ENCODE measurements at places on chromosomes 5 and 9.

DNA sequence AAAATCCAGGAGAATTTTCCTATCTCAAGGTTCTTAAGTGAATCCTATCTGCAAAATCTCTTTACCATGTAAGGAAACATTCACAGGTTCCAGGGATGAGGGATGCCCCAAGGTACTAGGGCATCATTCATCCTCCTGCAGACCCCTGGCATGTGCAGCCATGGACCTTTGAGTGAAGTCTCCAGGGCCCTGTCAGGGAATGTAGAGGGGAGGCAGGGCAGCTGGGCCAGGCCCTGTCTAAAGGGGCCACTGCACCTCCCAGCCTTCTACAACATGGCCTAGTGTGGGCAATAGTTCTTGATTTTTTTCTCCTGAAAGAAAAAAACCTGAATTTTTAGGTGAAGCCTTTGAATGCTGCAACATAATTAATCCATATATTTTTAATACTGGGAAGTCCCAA, 63.3 kb downstream of the SEMA4D start:
- DNase-seq = no peak

DNA sequence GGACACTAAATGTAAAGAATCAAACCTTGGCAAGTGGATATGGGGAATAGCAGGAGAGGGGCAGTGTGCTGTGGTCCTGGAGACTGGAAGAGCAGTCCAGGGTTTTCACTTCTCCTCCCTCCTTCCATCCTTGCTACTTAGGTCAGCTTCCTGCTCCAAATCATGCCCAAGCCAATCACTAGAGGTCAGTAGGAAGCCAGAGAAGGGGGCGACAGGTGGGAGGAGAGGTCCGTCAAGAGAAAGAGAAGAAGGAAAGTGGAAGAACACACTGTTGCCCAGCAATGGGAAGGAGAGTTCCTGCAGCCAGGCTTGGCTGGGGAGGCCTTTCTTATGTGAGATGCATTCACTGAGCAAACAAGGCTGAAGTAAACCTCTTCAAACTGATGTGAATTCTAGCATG, 289.6 kb downstream of the DTWD2 start:
- no peak for DNase-seq

DNA sequence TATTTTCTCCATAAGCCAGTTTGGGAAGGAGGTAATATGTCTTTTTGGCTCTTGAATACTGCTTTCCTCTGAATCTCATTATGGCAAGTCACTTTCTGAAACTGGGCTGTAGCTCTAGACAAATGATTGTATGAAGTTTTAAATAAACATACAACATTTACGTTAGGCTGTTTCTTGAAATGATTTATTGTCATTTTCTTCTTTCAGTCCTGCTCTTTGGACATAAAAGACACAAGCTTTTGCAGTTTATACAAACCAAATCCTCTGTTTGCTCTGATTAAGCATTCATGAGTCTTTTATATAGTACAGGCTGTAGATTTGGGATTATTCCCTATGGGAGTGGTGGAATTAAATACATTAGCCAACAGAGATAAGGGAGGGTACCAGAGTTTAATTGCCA, 139.7 kb downstream of the CEP120 start:
- no peak for DNase-seq

DNA sequence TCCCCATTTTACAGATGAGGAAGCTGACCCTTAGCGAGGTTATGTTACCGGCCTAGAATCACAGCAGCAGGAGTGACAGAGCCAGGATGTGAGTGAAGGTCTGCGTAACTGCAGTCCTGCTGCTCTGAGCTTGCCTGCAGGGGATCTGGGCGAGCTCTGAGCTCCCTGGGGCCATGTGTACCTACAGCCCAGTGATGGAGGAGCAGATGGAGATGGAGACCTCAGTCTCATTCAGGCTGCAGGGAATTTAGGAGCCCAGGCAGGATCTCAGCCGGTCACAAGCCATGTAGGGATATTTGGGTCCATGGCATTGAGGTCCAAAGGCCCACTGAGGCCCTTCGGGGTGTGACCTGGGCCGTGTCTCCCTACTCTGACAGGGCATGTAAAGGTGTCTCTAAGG, 170.6 kb downstream of the CACNA1B start:
- DNase-seq = no peak

DNA sequence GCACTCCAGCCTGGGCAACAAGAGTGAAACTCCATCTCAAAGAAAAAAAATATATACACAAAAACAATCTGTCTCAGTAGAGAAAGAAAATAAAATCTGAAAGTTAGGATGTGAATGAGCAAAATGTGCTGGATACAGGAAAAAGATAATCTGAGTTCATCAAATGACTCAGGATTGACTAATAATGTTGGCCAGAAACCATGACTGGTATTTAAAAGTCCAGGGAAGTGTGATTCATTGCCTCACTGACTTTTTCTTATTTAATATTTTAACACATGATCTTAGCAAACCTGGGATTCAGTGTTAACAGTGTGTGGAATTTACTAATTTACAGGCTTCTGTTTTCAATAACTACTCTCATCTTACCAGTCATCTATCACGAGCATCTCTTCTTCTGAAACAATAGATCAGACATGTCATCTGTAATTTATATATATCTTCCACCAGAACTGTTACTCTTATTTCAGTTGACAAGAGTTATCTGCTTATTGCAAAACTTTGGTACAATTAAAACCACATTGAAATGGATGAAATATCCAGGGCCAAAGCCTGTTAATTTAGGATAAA, 256.7 kb downstream of the CDH12 start:
- peak; percentile 62 for DNase-seq

GRCh38 chr9:77726289-77726688, 78.2 kb upstream of the GNA14 start:
- DNase-seq = no peak

- DNase-seq = peak; percentile 37
Observed at GRCh38 chr5:170269579-170269978, 28.0 kb downstream of the LCP2 start.

- DNase-seq = no peak
Observed at GRCh38 chr9:131318231-131319085, 28.9 kb downstream of the PLPP7 start.

DNA sequence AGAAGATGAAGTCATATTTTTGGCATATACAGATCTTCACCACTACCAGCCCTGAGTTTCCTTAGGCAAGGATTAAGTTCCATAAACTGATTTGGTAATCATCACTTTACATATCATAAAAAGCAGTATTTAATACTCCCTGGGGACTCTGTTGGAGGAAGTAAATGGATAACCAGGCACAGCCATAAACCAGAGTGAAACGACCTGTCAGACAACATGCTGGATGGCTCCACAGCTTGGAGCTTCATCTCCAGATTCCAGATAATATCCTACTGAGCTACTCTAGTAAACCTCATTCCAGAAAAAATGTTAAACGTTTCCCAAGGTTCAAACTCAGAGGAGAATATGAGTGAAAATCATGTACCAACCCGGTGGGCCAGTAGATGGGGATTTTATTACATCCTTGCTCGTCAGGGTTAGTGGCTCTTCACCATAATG, 109.2 kb downstream of the BASP1 start:
- DNase-seq = no peak

- DNase-seq = peak; percentile 10
Observed at GRCh38 chr5:82004511-82004910, 32.7 kb downstream of the ATG10 start.

GRCh38 chr9:120755810-120756434, 37.3 kb downstream of the FBXW2 start:
- DNase-seq = peak; percentile 72

DNA sequence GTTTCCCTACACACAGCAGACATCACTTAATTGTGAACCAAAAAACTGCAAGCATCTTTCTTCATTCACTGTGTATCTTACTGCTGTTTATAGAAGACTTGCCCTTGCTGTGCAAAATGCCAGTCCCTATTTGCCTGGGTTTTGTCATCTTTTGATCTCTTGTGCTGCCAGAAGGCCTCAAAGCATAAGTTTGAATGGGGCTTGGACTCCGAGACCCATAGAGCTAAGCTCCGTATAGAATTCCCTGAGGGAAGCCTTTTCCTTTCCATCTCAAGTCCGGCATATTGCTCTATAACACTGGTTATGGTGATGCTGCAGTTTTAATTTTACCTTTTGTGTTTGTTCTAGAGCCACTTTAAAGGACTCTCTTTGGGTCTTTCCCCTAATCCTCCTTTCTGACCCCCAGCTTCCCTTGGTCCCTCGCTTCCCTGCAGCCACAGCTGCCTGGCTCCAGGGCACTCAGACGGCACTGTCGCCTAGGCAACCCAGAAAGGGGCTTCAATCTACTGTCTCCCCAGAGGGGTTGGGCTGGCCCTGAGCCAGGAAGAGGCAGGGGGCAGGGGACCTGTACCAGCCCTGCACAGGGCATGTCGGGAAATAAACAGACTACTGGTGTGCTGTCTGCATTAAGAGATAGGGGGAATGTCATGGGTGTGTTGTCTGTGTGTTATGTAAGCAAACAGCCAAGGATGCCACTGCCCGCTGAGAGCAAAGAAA, 73.4 kb upstream of the MELK start:
- DNase-seq = no peak

GRCh38 chr5:9156282-9156681, 389.6 kb downstream of the SEMA5A start:
- DNase-seq = peak; percentile 57

GRCh38 chr9:85344901-85345300, 396.9 kb downstream of the AGTPBP1 start:
- DNase-seq = peak; percentile 15

GRCh38 chr9:128702949-128703615, 779 bp downstream of the PKN3 start:
- peak; percentile 61 for DNase-seq

GRCh38 chr9:16003785-16004184, 450.9 kb downstream of the CCDC171 start:
- no peak for DNase-seq

DNA sequence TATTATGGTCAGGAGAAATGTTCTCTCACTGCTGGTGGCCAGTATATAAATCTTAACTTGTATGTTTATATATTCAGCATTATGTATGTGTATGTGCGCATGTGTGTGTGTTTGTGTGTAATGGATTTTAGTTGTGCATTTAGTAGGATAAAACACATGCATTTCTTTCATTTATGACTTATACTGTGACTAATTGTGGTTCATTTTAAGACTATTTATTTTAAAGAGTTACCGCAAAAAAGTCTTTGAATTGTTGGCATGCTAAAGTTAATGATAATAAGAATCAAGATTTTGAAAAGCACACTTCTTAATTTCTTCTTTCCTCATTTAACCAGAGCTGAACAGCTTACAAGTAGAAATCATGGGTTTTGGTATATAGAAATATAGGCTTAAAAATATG, 60.9 kb downstream of the RAI14 start:
- no peak for DNase-seq

- DNase-seq = no peak
Observed at GRCh38 chr5:97991236-97991635, 782.2 kb upstream of the RGMB start.

DNA sequence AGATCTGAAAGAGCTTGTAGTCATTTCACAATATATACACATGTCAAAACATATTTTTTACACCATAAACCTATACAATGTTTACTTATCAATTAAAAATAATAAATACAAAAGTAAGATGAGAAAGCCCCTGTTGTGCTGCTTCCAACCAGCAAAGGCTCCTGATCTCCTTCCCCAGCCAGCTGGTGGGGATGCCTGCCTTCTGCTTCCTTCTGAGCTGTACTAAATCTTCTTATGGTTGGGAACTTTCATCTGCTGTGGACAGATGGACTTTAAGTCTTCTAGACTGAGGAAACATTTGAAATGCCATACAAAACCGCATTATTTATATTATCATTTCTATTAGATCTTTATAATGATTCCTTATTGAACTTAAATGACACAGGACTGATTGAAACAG, 745.3 kb upstream of the CHD1 start:
- DNase-seq = no peak

GRCh38 chr9:99093492-99093791, 11.5 kb upstream of the TGFBR1 start:
- no peak for DNase-seq

- no peak for DNase-seq
Observed at GRCh38 chr5:179455320-179455719, 95.0 kb upstream of the RUFY1 start.

- no peak for DNase-seq
Observed at GRCh38 chr5:103646698-103647614, 84.4 kb upstream of the NUDT12 start.

- no peak for DNase-seq
Observed at GRCh38 chr5:38714240-38714639, 131.6 kb upstream of the OSMR start.

DNA sequence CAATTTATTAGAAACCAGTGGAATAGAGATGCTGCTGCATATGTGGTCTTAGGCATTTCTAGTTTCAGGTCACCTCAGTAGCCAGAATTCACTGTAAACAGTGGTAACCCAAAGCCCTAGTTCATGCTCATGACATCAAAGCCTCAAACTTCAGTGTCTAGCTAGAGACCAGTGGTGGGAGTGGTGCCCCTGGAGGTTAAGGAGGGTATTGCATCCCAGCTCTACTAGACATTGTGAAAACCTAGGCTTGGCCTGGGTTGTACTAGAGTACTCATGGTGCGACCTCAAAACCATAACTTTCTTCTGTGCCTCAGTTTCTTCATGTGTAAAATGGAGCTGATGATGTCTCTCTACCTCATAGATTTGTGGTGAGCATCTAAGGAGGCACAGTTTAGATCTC, 18.8 kb downstream of the COL5A1 start:
- no peak for DNase-seq

DNA sequence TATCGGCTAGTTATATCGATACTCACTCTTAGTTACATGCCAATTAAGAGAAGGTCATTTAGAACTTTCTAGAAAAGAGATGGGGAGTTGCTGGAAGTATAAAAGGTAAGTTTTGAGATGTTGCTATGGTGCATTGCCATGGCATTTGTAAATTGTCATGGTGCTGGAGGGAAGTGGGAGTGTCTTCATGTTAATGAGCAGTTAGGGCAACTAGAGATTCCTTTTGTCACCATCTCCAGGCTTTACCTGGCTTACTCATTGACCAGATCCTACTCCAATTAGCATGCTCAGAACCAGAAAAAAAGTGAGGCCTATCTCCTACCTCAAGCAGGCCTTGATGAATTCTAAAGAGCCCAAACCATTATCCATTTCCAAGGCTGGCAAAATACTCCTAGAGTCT, 82.8 kb downstream of the PRR16 start:
- DNase-seq = no peak

- DNase-seq = peak; percentile 67
Observed at GRCh38 chr5:171580502-171581265, 161.2 kb downstream of the FGF18 start.

DNA sequence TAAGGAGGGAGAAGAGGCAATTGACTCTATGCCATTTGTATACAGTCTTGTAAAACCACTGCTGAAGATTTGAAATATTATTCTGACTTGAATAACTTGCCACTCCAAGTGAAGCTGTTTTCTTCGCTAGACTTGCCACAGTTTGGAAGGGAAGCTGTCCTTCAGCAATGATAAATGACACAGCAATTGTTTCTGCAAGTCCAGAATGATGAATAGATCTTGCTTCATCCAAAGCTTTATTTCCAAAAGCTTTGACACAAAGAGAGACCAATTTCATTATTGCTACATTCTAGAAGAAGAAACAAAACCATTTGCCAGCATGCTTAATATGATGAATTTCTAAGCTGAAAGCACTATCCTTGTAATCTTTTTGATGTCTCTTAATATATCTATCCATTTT, 73.7 kb downstream of the ZNF366 start:
- no peak for DNase-seq

GRCh38 chr5:180844432-180844831, 16.6 kb downstream of the ZFP62 start:
- no peak for DNase-seq
